ENCODE measurements at places on chromosomes 4 and X.

DNA sequence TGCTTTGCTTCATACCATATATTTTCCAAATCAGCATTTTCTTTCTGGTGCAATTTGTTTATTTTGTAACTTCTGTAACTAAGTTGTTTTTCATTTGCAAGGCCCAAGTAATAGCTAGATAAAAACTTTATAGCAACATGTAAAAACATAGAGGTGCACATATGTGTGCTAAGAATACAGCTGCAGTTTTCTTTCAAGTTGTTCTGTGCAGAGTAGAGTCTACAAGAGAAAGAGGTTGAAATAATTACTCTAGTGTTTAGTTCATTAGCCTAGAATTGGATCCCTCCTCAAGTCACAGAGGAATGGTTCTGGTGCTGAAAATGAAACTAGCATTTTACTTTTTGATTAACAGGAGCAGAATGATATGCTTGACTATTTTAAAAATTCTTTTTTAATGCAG, 32.2 kb upstream of the PDLIM5 start:
- no peak for DNase-seq

- DNase-seq: no peak
These were observed 37.7 kb downstream of the APOO start for GRCh38 chrX:23870041-23870440.

GRCh38 chr4:107806196-107806595, 18.5 kb upstream of the SGMS2 start:
- DNase-seq: no peak

GRCh38 chr4:39042366-39042765, 10.2 kb upstream of the TMEM156 start:
- no peak for DNase-seq

- DNase-seq: peak; percentile 38
These were observed at the start of gene GDI1 for GRCh38 chrX:154436983-154437752. GDI1 (plus strand) TSS chrX:154437154; CDS start chrX:154437255, 101 bp downstream.
